ENCODE measurements at places on chromosomes 7 and 10.

GRCh38 chr7:33982425-33982786, 77.1 kb downstream of the BMPER start:
- no peak for DNase-seq

- no peak for DNase-seq
These were observed 107.5 kb upstream of the ARID5B start for GRCh38 chr10:61793760-61794703.

DNA sequence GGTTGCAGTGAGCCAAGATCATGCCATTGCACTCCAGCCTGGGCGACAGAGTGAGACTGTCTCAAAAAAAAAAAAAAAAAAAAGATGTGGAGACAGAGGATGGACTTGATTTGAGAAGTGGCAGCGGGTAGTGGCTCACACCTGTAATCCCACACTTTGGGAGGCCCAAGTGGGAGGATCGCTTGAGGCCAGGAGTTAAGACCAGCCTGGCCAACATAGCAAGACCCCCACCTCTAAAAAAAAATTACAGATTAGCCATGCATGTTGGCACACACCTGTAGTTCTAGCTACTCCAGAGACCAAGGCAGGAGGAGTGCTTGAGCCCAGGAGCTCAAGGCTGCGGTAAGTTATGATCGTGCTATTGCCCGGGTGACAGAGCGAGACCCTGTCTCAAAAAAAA, 24.3 kb upstream of the ASCC1 start:
- DNase-seq: no peak

GRCh38 chr10:20494474-20494873, 402.6 kb downstream of the NEBL start:
- DNase-seq: no peak

- no peak for DNase-seq
These were observed 2.5 kb downstream of the SLC25A13 start for GRCh38 chr7:96319439-96319838.

- no peak for DNase-seq
These were observed 62.1 kb upstream of the PRSS58 start for GRCh38 chr7:142319970-142320369.

GRCh38 chr7:121322460-121322859, 6.3 kb upstream of the WNT16 start:
- DNase-seq: no peak

- DNase-seq: no peak
These were observed 123.9 kb downstream of the ZMIZ1 start for GRCh38 chr10:79192677-79193003.

DNA sequence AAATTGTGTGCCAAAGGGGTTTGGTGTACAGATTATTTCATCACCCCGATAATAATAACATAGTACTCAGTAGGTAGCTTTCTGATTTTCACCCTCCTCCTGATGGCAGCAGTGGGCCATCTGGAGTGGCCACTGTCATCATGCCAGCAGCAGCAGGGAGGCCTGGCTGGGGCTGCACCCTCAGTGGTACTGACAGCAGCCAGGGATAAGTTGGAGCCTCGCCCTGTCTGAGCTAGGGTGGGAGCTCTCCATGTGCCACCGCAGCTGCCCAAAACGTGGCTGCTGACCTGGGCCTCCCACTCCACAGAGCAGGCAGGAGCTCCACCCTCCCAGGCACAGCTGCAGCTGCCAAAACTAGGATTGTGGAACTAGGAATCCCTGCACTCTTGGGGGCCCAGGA, 700.8 kb upstream of the KCND2 start:
- no peak for DNase-seq

GRCh38 chr7:69182596-69183467, 415.4 kb upstream of the AUTS2 start:
- no peak for DNase-seq

Measured in cortex of kidney (tissue), 1 donor.